ENCODE measurements at places on chromosomes 6 and 20.

GRCh38 chr20:47927385-47927851 is 142.1 kb upstream of the SULF2 start:
- DNase-seq: no peak

DNA sequence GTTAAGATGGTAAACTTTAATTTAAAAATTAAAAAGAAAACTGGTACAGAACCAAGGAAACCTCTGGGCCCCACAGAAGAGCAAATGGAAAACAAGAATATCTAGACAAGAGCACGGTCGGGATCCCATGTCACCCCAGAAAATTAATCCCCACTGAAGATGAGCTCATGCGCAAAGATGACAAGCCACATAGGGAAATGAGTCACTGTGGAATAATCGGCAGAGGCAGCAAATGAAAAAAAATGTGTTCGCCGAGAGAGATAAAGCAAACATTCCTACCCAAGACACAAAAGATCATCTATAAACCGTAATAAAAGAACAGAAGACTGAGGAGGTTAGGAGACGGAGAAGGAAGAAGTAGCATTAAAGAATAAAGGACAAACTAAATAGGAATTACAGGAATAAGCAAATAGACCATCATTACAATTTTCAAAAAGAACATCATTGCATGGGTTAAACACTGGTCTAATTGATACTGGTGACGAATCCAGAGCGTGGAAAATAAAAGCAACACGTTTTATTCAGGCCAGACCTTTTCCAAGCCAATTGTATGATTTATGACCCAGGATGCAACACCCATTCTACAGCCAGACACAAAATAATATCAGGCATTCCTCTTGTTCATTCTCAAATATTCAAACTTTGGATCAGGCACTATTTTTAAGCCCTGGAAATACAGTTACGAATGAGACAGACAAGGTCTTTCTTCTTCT is 138.0 kb upstream of the ARID1B start:
- DNase-seq: no peak

DNA sequence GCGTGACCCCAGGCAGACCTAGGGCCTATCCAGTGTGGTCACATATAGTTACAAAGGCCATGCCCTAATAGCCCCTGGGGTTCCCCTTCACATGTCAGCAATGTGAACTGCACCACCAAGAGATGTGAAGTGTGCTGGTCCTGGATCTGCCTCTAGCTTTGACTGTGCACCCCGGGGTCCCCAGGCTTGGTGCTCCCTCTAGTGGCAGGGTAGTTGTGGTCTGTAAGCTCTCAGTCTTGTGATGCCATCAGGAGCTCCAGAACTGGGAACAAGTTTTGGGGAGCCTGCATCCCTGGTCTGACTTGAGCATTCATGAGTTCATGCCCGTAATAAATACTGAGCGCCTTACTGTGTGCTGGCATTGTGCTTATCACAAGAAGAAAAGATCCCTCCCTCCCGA is 143.4 kb downstream of the DHX35 start:
- DNase-seq: no peak

DNA sequence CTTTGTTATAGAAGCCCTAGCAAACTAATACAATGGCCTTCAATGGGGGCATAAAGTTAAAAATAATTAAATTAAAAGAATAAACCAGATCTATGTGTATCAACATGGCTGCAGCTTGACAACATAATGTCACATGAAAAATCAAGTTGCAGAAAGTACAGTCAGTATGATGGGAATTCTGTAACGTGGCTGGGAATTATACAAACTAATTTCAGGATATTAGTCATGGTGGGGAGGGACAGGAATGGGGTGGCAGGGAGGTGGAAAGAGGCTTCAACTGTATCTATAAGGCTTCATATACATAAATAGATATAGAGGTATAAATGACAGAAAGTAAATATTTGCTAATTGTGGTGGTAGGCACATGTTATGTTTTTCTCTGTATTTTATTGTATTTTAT is 107.1 kb downstream of the UNC5CL start:
- no peak for DNase-seq

DNA sequence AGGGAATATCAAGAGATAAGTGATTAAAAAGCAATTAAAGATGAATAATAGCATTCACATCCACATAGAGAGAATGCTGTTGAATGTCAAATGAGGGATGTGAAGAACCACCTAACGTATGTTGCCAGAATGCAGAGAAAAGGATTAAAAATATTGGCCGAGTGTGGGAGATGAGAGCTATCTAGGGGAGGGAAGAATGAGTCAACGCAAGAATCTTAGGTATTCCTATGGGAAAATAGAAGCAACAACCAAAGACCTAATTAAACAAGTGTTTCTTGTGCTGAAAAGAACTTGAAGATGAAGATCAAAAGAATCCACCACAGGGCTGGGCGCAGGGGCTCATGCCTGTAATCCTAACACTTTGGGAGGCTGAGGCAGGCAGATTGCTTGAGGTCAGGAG is 12.2 kb upstream of the RSPH3 start:
- DNase-seq: no peak

GRCh38 chr6:125688138-125688537 is 61.3 kb upstream of the HEY2 start:
- DNase-seq: no peak

- peak; percentile 28 for DNase-seq
Measured at GRCh38 chr6:3750317-3751076, 1.0 kb downstream of the PXDC1 start.

Measured in NCI-H345 (cell line).